Breast epithelium (tissue), 4 donors: ENCODE measurements at places on chromosomes 3 and 15.

DNA sequence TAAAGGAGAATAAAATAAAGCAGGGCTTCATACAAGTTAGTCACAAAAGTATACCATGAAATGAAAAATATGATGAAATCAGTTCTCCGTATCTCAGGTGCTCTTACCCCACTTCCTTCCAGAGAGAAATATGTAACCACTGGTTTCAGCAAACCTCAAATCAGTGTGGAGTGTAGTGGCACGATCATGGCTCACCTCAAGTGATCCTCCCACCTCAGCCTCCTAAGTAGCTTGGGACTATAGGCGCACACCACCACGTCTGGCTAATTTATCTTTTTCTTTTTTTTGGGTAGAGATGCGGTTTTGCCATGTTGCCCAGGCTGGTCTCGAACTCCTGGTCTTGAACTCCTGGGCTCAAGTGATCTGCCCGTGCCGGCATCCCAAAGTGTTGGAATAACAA is 24.2 kb downstream of the DENND4A start:
- no peak for DNase-seq

DNA sequence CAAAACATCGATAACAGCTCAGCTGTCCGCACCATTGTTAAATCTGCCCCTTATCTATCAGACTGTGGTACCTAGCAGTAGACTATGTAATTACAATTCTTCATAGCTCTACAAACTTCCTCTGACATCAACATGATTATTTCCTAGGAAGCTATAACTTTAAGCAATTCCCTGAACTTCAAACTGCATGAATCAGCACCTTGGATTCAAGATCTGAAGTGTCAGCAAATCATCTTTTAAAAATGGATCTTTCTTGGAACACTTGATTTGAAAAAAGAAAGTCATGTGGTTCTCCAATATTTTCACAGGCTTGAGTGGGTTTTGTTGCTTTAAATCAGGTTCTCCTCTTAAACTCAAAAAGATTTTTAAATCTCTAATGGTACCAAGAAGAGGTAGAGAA is 680.7 kb upstream of the LMCD1 start:
- DNase-seq: no peak

DNA sequence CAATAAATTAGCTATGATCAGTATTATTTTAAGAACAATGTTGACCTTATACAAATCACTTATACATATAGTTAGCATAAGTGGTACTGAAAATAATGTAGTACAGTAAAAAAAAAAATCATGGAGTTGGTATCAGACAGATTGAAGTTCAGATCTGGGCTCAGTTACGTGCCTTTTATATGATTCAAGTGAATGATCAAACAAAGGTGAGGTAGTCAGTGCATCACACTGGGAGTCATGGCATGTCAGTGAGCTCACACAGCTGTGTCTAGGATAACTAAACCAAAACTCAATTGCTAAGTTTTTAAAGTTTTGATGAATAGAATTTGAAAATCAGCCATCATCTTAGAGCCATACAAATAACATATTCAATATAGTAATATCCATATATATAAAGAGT is 11.2 kb upstream of the CCR8 start:
- no peak for DNase-seq

GRCh38 chr3:48446043-48446424 is 503 bp upstream of the ATRIP start:
- no peak for DNase-seq

- no peak for DNase-seq
These were observed 509.9 kb downstream of the SHQ1 start for GRCh38 chr3:72338082-72338941.

DNA sequence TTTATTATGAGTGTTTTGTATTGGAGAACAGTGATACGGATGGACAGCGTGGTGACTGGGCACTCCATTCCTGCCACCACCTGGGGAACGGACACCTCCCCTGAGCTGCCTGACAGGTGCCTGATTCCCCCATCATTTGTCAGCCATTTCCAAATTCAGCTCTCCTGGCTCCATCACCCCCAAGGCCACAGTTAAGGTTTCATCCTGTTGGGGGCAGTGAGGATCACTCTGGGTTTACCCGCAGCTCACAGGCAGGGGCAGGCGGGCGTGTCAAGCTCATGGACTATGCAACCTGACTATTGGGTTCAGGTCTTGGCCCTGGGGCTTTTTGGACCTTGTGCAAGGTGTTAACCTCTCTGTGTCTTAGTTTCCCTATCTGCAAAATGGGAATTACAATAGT is 76.3 kb downstream of the RAB11A start:
- DNase-seq: no peak
